ENCODE measurements at places on chromosomes 12 and 14. TPM values are rescaled to one million over a fixed set of nuclear protein-coding genes. Genes with fewer than 3 reads are reported as not detected.

HNF1A gene
- total RNA-seq: not detected

SIX1 gene
- total RNA-seq: 8.6 TPM

PPP2R5E gene
- 12.2 TPM for total RNA-seq

CCDC196 gene
- total RNA-seq: not detected

OTOGL gene
- total RNA-seq: 0.28 TPM

DTD2 gene
- 46.1 TPM for total RNA-seq

DNA sequence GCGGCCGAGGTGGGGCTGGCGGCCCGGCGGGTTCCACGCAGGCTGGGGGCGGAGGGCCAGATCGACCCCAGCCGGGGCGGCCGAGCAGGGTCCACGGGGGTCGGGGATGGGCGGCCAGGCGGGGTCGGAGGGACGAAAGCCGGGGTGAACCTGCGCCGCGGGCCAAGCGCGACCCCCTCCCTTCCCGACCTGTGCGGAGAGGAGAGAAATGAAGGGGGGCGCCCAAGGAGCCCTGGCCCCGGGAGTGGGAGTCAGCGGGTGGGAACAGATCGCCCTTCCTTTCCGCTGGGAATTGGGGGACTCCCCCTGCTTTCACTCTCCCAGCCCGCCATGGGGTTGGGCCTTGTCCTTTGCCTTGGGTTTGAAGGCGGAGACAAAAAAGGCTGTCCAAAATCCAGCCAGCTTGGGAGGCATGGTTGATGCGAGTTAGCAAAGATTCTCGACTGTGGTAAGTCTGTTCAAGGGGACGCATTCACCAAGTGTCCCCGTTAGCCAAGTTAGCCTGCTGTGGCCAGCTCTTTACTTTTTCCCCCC lies 559 bp upstream of the CKAP4 start:
- peak overlapping the region; percentile 86 for H3K27ac ChIP-seq
- H3K36me3 ChIP-seq: peaks cover 7% of the 10 kb centered on the region
- peaks cover 17% of the 10 kb centered on the region for H3K4me1 ChIP-seq
- H3K27me3 ChIP-seq: no peaks in the 10 kb centered on the region

DNA sequence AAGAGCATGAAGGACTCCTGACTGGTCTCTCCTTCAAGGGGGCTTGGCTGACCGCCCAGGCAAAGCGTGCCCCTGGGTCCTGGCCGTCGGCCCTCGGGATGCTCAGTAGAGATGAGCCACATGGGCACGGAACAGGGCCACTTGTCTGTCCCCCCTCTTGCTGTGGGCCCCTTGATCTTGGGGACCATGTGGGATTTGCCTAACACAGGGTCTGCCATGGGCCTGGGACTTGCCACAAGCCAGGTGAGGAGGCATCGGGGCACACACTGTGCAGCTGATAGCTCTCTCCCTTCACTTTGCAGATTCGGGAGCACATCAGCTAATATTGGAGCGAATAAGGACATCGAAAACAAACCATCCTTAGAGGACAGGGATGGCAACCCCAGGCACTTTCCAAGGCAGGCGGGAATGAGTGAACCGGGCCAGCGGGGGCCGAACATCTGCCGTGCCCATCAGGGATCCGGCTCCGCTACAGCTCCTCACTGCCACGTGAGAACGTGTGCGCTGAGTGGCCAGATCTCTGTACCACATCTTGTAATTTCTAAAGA lies 88.1 kb downstream of the PIWIL1 start:
- H3K27ac ChIP-seq: no peak overlapping the region
- no peak overlapping the region for H3K4me3 ChIP-seq
- H3K4me1 ChIP-seq: no peaks in the 10 kb centered on the region
- DNase-seq: no peak
- H3K27me3 ChIP-seq: no peaks in the 10 kb centered on the region

DNA sequence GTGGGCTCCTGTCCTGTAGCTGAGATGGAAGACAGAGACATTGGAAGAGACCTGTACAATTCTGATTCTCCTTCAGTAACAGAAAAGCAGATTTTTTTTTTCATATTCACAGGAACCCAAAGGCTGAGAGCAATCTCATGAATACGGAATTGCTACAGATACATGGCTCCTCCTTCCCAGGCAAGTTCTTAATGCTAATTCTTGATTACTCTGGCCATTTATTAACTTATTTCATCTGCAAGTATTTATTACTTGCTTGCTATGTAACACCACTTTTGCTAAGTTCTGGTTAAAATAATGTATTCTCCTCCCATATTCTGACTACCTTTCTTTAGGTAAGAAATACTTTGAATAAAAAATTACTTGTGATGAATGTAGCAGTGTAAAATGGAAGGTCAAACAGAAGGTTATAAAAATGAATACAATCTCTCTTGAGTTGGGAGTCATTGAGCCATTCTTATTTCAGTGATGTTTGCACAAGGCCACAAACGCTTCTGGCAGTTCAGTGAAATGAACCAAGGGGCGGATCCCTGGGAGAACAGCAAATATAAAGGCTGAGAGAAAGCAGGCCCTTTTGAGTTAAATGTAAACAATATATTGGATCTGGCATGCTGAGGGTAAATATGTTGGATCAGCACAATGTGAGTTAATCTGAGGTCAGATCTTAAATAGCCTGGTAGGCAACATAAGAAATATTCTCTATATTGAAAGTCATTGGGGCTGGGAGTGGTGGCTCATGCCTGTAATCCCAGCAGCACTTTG lies 37.6 kb downstream of the MUCL1 start:
- no peaks in the 10 kb centered on the region for H3K4me1 ChIP-seq
- no peaks in the 10 kb centered on the region for H3K27me3 ChIP-seq
- no peak for DNase-seq

- no peak for DNase-seq
- H3K27me3 ChIP-seq: no peaks in the 10 kb centered on the region
- H3K27ac ChIP-seq: no peak overlapping the region
- H3K36me3 ChIP-seq: peaks cover 6% of the 10 kb centered on the region
- no peak overlapping the region for H3K4me3 ChIP-seq
- peaks cover under 1% of the 10 kb centered on the region for H3K4me1 ChIP-seq
Measured at GRCh38 chr14:90608929-90609341, 207.3 kb downstream of the TTC7B start.

- no peaks in the 10 kb centered on the region for H3K27me3 ChIP-seq
- no peak for DNase-seq
- no peak overlapping the region for H3K27ac ChIP-seq
- no peak overlapping the region for H3K4me3 ChIP-seq
Measured at GRCh38 chr12:71646512-71646911, 17.1 kb downstream of the ZFC3H1 start.

- no peak for DNase-seq
- no peaks in the 10 kb centered on the region for H3K27me3 ChIP-seq
- H3K27ac ChIP-seq: no peak overlapping the region
- no peak overlapping the region for H3K4me3 ChIP-seq
- H3K36me3 ChIP-seq: no peaks in the 10 kb centered on the region
Measured at GRCh38 chr12:117294189-117294603, 67.2 kb downstream of the NOS1 start.

GRCh38 chr14:72610831-72611200 lies 283.1 kb downstream of the DPF3 start:
- no peak for DNase-seq
- no peaks in the 10 kb centered on the region for H3K27me3 ChIP-seq
- no peak overlapping the region for H3K4me3 ChIP-seq
- peaks cover 43% of the 10 kb centered on the region for H3K4me1 ChIP-seq
- peak overlapping the region; percentile 3 for H3K27ac ChIP-seq

GRCh38 chr12:112941528-112942335 lies 3.5 kb downstream of the OAS3 start:
- DNase-seq: no peak
- no peaks in the 10 kb centered on the region for H3K27me3 ChIP-seq
- no peak overlapping the region for H3K4me3 ChIP-seq
- peaks cover 2% of the 10 kb centered on the region for H3K4me1 ChIP-seq
- no peak overlapping the region for H3K27ac ChIP-seq

GRCh38 chr12:24195063-24195462 lies 245.6 kb upstream of the SOX5 start:
- H3K4me1 ChIP-seq: peaks cover 8% of the 10 kb centered on the region
- no peaks in the 10 kb centered on the region for H3K27me3 ChIP-seq
- H3K4me3 ChIP-seq: no peak overlapping the region
- no peaks in the 10 kb centered on the region for H3K36me3 ChIP-seq
- no peak overlapping the region for H3K27ac ChIP-seq
- no peak for DNase-seq

DNA sequence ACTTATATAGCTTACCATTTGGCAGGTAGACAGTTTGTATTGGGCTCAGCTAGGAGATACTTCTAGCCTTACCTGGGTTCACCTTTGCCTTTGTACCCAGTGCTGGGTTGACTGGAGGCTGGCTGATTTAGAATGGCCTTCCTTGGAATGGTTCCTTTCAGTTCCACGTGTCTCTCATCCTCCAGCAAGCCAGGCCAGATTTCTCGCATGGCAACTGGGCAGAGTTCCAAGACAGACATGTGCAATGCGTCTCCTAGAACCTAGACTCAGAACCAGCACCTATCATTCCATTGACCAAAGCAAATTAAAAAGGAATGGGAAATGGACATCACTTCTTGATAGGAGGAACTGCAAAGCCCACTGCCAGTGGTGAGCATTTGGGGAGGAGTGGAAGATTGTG lies 79.1 kb upstream of the BDKRB2 start:
- peaks cover 21% of the 10 kb centered on the region for H3K4me1 ChIP-seq
- H3K4me3 ChIP-seq: no peak overlapping the region
- DNase-seq: no peak
- H3K27ac ChIP-seq: no peak overlapping the region
- no peaks in the 10 kb centered on the region for H3K36me3 ChIP-seq

- peak overlapping the region; percentile 94 for H3K27ac ChIP-seq
- H3K4me3 ChIP-seq: peak overlapping the region; percentile 57
- H3K36me3 ChIP-seq: peaks cover 7% of the 10 kb centered on the region
- peaks cover 1% of the 10 kb centered on the region for H3K4me1 ChIP-seq
Measured at GRCh38 chr14:69398818-69399210, 322 bp downstream of the SLC39A9 start.

- no peaks in the 10 kb centered on the region for H3K4me1 ChIP-seq
- H3K27me3 ChIP-seq: no peaks in the 10 kb centered on the region
- H3K36me3 ChIP-seq: peaks cover 1% of the 10 kb centered on the region
- DNase-seq: no peak
Measured at GRCh38 chr12:72618764-72619163, 346.6 kb downstream of the TRHDE start.

- no peak for DNase-seq
- no peak overlapping the region for H3K4me3 ChIP-seq
- H3K27me3 ChIP-seq: no peaks in the 10 kb centered on the region
Measured at GRCh38 chr12:33472299-33472698, 32.7 kb upstream of the SYT10 start.

- H3K4me1 ChIP-seq: peaks cover 3% of the 10 kb centered on the region
- no peaks in the 10 kb centered on the region for H3K36me3 ChIP-seq
Measured at GRCh38 chr12:19031032-19031431, 98.5 kb upstream of the PLEKHA5 start.

DNA sequence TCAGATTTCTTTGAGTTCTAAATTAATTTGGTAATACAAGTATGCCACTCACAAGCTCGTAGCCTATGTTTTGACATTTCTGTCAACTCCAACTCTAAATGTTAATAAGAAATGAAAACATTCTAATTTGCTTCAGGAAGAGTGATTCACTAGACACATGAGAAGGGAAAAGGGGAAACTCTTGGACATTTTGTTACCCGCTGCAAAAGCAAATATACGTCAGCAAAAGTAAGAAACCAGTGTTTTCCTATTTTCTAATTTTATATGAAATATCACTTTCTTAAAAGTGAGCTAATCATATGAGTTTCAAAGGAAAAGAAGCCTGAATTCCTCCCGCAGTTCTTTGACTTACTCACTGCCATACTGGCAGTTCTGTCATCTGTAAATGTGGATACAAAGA lies 162.3 kb downstream of the GRIP1 start:
- H3K4me1 ChIP-seq: no peaks in the 10 kb centered on the region
- no peak for DNase-seq
- H3K27ac ChIP-seq: no peak overlapping the region
- no peaks in the 10 kb centered on the region for H3K36me3 ChIP-seq

DNA sequence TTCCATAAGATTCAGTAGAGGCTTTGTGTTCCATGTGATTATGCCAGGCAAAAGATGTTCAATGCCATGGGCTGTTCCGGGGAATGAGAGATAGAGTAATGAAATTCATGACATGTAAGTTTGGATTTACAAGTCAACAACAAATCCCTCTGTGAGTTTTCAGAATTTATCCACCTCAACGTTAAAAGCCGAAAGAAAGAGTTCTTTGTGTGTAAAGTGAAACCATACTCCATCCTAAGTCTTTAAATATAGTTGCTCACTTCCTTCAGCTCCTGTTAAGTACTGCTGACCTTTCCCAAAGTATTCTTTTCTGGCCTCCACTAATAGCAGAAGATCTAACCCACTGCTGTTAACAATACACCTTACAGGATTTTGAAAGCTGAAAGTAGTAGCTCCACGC lies 190.0 kb downstream of the TMX1 start:
- H3K4me3 ChIP-seq: no peak overlapping the region
- no peak overlapping the region for H3K27ac ChIP-seq
- H3K36me3 ChIP-seq: no peaks in the 10 kb centered on the region
- no peak for DNase-seq

DNA sequence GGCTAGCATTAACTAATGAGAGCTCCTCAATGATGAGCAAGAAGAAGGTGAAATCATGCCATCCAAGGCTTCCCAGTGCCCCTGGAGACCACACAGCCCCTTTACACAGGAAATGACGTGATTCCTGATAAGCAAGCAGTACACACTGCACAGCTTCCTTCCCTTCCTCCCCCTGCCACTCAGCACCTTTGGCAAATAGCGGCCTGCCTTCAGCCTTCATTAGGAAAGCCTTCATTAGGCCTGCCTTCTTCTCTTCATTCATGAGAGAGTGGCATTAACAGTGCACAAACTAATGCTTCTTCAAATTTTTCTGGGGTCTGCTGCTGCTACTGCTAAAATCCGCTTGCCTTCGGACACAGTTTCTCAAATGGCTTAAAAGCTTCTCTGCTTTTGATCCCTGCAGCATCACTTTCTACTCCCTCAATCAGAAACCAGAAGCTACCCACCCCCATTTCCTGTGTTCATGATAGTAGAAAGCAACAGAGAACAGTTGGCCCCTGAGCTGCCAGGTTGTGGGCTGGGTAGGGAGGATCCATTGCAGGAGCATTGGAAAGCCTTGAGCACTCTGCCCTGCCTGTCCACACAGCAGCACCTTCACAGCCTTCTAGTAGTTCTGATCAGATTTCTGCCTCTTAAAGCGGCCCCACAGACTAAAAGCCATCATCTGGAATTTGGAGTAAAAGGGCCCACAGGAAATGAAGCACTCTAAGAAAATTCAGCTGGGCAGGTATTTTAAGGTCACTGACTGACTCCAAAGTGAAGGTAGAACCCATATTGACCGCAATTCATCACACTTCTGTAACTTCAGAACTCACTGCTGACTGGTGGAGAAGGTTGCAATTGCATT lies 103.8 kb upstream of the ETV6 start:
- H3K27me3 ChIP-seq: peaks cover 13% of the 10 kb centered on the region
- H3K4me3 ChIP-seq: no peak overlapping the region
- peaks cover 3% of the 10 kb centered on the region for H3K4me1 ChIP-seq
- H3K36me3 ChIP-seq: no peaks in the 10 kb centered on the region

GRCh38 chr12:125755512-125755911 lies 690.3 kb downstream of the AACS start:
- no peak overlapping the region for H3K27ac ChIP-seq
- H3K36me3 ChIP-seq: no peaks in the 10 kb centered on the region
- H3K4me3 ChIP-seq: no peak overlapping the region
- no peaks in the 10 kb centered on the region for H3K4me1 ChIP-seq
- no peaks in the 10 kb centered on the region for H3K27me3 ChIP-seq
